C1 segment of cervical spinal cord (tissue), 14 donors: ENCODE measurements at places on chromosomes 4 and X.

DNA sequence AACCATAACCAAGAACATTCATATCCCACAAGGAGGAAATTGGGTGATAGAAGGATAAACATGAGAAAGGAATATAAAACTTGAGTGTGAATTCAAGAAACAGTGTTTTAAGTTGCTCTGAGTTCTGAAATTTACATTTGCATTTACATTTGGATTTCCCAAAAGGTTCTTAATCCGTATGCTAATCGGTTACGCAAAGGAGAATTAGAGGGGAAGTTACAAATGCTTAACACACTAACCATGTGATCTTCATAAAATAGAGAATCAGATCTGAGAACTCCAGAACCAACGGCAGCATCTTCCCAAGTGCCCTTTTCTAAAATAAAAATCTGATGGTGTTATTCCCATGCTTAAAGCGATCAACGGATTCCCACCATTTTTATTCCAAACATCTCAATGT, 48.0 kb downstream of the PROM1 start:
- DNase-seq = no peak

- DNase-seq = no peak
Measured at GRCh38 chr4:145957302-145957701, 18.7 kb upstream of the ZNF827 start.

DNA sequence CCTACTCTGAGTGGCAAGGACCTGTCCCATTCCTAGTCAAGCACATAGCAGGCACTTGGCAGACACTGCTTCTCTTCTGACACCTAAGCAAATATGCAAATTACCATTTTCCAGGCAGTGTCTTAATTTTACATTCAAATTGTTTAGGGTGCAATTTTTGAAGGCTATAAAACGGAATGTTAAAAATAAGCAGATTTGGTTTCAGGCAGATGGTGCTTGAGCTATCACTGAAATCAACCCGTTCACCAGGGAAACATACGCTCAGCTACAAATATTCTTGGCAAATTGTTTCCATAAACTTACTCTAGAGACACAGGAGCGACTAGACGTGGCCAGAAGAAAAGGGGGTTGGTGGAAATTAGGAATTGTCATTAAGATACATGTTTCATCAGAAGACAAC, 45.7 kb downstream of the BEND2 start:
- no peak for DNase-seq

DNA sequence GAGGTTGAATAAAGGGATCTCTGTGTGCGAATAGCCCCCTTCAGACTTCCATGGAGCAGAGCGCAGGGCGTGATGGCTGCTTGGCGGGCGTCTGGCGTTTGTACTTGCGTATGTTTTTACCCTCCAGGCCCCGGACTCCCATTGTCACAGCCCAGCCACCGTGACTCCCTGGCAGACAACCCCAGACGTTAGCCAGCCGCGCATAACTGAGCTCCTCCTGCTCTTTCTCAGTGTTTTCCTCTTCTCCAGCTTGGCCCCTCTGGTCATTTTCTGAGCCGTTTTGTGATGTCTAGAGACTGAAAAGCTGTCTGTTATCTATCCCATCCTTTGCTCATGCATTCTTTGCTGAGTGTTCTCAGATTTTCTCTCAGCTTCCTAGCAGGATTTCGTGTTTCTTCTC, 54.3 kb downstream of the IGFBP7 start:
- no peak for DNase-seq

- DNase-seq = no peak
Measured at GRCh38 chr4:172547724-172548123, 620.9 kb upstream of the GALNT7 start.

- DNase-seq = no peak
Measured at GRCh38 chrX:45505214-45505613, 304.5 kb upstream of the DIPK2B start.

DNA sequence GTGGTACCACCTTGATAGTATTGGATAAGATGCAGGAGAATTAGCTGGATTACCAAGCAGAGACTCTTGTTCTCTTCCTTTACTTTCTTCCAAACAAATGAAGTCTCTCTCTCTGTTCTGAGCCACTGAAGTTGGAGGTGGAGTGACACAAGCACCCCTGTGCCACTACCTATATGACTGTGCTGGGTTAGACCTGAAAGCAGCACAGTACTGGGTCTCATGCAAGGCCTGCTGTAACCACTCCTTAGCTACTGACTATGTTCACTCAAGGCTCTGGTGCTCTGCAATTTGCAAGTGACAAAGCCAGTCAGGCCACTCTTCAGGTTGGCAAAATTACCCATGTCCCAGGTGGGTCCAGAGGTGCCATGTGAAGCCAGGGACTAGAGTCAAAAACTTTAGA, 389.6 kb upstream of the MAOA start:
- DNase-seq = no peak

DNA sequence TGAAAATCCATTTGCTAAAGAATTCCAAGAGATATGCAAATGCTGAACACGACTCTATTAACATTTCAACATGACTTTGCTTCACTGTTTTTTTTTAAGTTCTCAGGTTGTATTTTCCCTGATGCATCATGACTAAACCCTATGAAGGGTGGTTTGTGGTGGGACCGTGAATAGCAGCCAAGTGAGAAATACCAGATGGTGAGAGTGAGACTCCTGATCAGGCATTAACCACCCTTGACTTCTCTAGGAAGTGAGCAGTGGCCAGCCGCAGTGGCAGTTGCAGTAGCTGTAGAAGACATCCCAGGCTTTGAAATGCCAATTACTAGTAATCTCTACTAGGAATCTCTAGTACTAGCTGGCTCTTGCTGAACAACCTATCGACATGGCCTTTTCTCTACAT, 383.4 kb downstream of the FAM133A start:
- DNase-seq = no peak

DNA sequence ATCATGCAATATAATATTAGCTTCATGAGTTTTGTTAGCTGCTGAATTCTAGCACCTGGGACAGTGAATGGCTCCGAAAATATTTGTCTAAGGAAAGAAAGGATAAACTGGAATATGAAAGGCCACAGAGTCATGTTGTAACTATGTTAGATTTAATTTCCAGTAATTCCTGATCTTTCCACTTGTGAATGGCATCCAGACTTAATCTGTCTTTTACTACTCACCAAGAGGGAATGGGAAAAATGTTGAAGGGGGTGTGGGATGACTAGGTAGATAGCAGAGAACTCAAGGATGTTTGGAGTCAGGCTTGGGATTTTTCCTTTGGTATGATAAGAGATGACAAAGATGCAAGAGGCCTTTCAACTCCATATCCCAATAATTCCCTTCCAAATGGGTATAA, 9.4 kb downstream of the ADH6 start:
- no peak for DNase-seq

DNA sequence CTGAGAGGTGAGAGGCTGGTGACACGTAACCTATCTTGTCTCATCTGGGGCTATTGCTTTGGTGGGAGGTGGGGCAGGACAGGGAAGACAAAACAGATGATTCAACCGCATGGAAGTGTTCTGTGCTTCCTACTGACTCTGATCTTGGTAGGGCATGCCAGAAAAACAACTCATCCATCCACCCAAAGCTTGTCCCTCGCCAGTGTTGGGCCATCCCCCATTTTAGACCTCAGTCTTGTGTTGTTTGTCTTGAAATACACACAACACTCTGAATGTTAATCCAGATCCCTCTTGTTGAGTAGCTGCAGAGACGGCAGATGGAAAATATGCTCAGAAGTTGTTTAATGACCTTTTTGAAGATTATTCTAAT, 377 bp downstream of the CHRNA9 start:
- DNase-seq = no peak

GRCh38 chrX:149830192-149830873, 48.6 kb downstream of the MAGEA9 start:
- no peak for DNase-seq

GRCh38 chrX:123743312-123743711, 10.5 kb upstream of the THOC2 start:
- DNase-seq = no peak

- DNase-seq = no peak
Measured at GRCh38 chrX:18428006-18428405, 2.6 kb downstream of the CDKL5 start.

- DNase-seq = no peak
Measured at GRCh38 chrX:13028871-13029636, 15.4 kb downstream of the FAM9C start.

DNA sequence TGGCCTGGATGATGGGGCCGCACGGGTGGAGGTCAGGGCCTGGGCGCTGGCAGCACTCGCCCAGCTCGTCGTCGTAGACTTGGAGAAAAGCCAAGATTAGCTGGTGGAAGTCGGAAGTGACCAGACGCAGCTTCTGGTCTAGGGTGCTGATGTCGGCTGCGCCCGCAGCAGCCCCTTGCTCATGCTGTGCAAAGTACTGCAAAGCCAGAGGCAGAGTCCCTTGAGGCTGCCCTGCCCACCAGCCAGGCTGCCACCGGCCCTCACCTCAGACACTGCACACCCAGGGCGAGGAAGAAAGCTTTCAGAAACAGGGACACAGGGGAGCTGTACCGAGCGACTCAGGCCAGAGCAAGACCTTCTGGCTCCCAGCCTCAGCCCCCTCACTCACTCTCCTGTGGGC, 9.7 kb upstream of the TREX2 start:
- no peak for DNase-seq

DNA sequence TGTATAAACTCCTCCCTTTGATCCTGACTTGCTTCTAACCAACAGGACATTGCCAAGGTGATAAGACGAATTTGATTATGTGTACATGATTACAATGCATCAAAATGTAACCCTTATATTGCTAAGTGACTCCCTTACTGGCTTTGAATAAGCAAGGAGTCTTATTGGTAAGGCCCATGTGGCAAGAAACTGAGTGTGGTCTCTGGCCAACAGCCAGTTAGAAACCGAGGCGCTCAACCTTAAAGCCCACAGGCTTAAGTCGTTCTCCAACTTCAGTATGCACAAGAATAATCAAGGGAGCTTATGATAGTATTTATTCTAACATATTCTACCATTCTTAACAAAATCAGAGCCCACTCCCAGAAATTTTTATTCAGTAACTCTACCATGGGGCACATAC, 374.2 kb upstream of the F9 start:
- DNase-seq = no peak

DNA sequence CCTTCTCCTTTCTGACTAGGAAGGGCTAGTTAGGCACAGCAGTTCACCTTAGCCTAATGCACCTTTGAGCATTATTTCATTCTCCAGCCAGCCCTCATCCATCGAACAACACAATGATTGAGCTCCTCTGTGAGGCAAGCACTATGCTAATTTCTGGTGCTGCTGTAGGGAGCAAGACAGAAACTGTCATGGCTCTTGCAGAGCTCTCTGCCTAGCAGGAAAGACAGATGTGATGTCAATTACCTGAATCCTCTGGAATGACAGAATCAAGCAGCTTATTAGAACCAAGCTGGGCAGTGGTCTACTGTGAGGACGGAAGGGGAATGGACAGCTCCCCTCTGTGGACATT, 256.1 kb upstream of the NOCT start:
- DNase-seq = no peak

DNA sequence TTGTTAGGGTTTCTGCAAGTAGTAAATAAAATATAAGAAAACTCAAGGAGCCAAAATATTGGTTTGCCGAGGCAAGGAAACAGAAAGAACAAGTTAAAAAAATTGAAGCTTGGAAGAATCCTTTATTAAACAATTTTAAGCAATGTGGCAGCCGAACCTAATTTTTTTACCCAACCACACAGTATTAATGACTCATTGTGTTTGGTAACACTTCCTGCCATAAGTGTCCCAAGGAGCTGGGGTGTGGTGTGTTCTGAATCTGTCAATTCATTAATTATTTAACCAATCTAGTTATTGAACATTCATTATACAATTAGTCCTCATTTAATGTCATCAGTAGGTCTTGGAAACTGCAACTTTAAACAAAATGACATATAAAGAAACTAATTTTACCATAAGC, 19.3 kb upstream of the CPE start:
- no peak for DNase-seq

DNA sequence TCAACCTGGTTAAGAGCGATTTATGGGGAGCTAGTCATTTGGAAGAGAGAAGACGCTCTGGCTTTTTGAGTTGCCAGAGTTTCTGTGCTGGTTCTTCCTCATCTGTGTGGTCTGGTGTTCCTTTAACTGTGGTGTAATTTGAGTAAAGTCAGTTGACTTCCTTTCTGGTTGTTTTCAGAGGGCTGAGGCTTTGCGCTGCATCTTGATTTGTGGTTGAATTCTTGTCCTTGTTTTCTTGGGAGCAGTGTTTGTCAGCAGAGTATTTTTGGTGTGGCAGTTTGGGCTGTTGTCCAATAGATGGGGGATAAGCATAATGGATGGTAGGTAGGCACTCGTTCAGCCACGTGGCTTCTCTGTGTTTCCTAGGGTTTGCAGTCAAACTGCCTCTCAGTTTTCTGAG, 2143.2 kb upstream of the TENM3 start:
- DNase-seq = no peak

GRCh38 chrX:32745323-32745722, 466.0 kb downstream of the DMD start:
- DNase-seq = no peak

DNA sequence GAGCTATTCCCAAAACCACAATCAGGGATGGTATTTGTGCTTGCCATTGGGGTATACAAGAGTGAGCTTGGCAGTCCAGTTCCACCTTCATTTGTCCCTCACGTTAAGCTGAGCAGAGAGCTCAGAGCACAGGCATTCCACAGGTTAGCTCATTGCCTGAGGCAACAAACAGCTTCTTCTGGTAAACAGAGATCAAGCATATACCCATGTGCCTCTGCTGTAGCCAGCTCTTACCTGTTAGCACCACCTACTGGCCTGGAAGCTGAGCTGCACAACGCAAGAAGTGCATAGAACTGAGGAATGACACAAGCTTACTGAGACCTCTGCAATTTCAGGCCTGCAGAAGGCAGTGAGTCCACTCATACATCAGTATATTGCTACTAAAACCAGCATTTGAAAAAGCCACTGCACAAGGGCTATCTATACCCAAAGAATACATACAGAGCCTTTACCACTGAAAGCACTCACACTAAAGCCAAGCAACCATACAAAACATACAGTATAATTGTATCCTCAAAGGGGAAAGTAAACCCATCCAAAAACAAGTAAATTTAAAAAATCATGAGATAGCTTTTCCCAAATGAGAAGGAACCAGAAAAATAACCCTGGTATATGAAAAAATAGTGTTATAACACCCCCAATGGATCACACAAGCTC, 258.3 kb upstream of the GABRA2 start:
- DNase-seq = no peak

GRCh38 chr4:128322311-128322710, 34.7 kb upstream of the PGRMC2 start:
- no peak for DNase-seq

GRCh38 chr4:100060765-100061416, 110.8 kb upstream of the H2AZ1 start:
- no peak for DNase-seq

- DNase-seq = no peak
Measured at GRCh38 chr4:156888762-156889161, 82.8 kb downstream of the PDGFC start.

DNA sequence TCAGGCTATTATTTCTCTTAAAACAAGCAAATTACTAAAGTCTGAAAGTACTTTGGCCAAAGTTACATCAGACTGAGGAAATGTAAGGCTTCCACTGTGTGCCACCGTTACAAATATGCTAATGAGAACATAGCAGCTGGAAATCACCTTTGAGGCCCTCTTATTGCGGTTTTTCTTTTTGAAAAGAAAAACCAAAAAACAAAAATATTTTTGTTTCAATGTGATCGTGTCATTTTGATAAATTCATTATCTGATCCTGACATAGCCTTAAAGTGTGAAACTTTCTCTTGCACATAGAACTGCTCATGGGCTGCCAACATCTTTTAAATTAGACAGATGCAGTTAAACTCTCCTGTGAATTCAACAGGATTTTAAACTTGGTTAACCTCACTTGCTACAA, 2.8 kb upstream of the TIFA start:
- DNase-seq = no peak

GRCh38 chrX:97039363-97040029, 155.8 kb downstream of the RPA4 start:
- DNase-seq = no peak
